NCI-H187 (cell line): ENCODE measurements at places on chromosomes 2 and 18.

- no peak for DNase-seq
Observed at GRCh38 chr2:148585696-148586095, 58.9 kb upstream of the EPC2 start.

GRCh38 chr2:88321449-88322248, 130.8 kb downstream of the FOXI3 start:
- DNase-seq = no peak

DNA sequence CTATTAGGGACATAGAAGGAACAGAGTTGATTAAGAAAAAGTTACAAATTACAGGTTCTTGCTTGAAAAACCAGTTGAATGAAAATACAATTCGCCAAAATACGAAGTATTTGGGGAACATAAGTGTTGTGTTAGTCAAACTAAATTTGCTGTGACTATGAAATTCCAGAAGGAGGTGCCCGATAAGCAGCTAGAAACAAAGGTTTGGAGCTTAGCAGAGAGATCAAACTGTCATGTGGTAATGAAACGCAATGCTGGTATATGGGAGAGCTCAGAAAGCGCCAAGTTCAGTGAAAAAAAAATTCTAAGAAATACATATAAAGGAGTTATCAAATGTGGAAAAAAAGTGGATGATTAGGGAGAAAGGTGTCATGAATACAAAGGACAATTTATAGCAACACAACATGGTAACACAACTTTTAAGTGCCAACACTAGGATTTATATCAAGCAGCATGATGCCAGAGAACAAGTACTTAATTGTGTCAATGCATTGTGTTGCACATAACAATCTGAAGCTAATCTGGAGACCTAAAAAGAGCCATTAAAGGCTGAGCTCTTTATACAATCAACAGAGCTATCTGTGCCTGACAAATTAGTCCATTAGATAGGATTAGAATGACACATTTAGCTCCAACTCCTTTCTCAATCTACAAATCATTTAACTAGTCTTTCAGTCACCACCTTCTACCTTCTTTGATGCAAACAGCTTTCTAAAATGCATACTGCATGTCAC, 31.2 kb downstream of the SMAD2 start:
- no peak for DNase-seq

DNA sequence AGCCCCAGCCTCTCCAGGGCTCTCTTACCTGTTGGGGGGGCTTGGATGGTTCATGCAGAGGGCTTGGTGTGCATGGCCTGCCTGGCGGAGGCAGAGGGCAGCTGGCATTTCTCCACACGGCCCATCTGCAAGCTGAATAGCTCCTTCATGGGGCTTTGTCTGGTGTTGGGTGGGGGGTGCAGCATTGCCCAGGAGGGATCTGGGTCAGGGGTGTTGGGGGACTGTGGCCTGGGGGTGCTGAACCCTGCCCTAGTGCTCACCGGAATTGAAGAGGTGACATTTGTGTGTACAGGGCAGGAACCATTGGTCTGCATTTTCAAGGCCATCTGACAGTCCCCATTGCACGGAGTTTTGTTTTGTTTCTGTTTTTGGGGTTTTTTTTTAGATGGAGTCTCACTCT, 58.8 kb upstream of the HAAO start:
- DNase-seq = no peak
